Neural progenitor cell (in vitro differentiated cells): ENCODE measurements at places on chromosomes 4 and X. TPM values are rescaled to one million over a fixed set of nuclear protein-coding genes. Genes with fewer than 3 reads are reported as not detected.

DNA sequence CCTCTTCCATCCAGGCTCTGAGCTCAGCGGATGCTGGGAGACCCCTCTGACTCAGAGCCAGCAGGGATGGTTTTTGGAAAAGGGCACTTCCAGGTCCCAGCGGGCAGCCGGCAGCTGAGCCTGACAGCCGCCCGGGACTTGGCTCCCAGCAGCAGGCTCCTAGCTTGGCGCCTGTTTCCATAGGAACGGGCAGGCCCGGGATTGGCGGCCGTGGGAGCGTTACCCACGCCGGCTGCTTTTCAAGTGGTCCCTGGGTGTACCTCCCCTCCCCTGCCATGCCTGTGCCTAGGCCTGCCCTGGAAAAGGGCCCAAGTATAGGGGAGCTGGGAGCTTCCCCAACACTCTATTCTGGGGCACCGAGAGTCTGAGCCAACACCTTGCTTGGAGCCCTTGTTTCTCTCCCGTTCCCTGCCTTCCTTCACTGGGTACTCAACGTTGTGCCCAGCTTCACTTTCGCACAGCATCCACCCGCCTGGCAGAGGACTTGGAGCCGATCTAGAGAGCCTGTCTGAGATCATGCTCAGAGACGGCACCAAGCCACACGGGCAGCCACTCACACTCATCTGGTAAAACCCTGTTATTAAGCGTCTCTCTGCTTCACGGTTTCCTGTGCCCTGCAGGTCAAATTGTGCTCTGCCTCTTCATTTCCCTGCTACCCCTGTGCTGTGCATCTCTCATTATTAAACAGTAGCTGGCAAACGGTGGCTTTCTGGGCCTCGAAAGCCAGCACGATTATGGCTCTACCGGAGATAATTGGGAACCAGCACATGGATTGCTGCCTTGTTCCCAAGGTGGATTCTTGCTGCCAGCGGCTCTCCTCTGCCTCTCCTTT is 521.5 kb downstream of the BCOR start:
- no peaks in the 10 kb centered on the region for H3K27me3 ChIP-seq
- H3K4me3 ChIP-seq = no peak overlapping the region
- no peak overlapping the region for H3K27ac ChIP-seq
- H3K36me3 ChIP-seq = no peaks in the 10 kb centered on the region

GRCh38 chrX:43141885-43142284 is 363.9 kb upstream of the PPP1R2C start:
- H3K36me3 ChIP-seq = no peaks in the 10 kb centered on the region
- no peak overlapping the region for H3K4me3 ChIP-seq
- no peaks in the 10 kb centered on the region for H3K4me1 ChIP-seq
- H3K27me3 ChIP-seq = no peaks in the 10 kb centered on the region

DNA sequence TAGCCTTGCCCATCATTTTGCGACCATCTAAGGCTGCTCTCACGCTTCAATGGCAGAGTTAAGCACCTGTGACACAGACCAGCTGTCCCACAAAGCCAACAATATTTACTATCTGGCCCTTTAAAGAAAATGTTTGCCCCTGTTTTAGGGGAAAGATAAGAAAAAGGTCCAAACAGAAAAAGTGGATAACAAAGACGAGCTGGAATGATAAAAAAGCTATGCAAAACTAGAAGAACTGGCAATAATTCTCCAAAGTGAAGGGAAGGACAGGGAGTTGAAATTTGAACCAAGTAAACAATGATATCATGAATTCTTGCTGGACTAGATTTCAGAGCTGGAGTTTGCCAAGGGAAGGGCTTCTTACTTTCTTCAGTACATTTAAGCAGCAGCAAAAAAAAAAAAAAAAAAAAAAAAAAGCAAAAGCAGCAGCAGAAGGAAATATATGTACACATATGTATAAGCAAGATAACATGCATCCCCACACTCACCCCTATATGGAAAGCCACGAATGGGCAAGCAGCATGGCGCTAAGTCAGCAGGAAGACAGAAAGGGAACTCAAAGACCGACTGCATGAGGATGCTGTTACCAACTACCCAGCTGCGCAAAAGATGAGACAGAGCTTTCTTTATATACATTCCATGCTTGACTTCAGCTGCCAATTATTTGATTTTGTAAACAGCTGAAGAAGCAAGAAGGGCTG is 12.5 kb downstream of the TRAPPC2 start:
- H3K4me1 ChIP-seq = no peaks in the 10 kb centered on the region
- no peaks in the 10 kb centered on the region for H3K36me3 ChIP-seq
- no peak for DNase-seq
- H3K27ac ChIP-seq = no peak overlapping the region

- H3K27ac ChIP-seq = no peak overlapping the region
- DNase-seq = peak; percentile 82
- H3K4me3 ChIP-seq = no peak overlapping the region
- no peaks in the 10 kb centered on the region for H3K4me1 ChIP-seq
Measured at GRCh38 chr4:5979981-5980380, 38.2 kb downstream of the C4orf50 start.

DNA sequence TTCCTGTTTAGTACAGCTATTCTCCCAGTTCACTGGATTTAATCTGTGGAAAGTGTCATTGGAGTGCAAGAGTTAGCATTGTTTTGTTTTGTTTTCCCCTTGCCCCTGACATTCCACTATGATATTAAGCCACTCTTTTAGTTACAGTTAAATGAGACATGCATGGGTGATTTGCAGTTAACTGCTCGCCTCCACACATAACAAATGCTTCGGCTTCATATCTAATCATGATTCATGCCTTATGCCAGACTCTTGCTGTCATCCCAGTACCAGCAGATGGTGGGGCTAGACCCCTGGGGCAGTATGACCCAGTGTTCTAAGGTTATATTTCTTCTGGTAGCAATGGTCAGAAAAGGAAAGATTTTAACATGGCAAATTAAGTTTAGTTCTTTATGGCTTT is 80.1 kb downstream of the RAP1GDS1 start:
- no peak overlapping the region for H3K27ac ChIP-seq
- H3K4me1 ChIP-seq = no peaks in the 10 kb centered on the region
- DNase-seq = no peak
- no peaks in the 10 kb centered on the region for H3K27me3 ChIP-seq
- H3K36me3 ChIP-seq = peaks cover 5% of the 10 kb centered on the region

DNA sequence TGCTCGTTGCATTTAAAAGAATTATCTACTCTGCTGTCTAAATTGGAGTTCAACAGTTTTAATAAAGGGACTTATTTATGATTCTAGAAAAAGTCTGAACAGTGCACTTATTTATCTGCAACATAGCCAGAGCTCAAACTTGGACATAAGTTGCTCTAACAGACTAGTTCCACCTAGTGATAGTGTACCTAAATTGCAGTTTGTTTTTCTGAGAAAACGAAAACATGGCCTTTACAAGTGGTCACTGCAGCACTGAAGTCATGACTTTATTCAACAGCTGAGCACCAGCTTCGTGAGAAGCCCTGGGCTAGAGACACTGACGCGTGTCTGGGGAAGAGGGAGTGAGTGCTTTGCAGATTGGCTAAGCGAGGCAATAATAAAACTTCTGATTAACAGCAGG is 77.3 kb upstream of the IGSF1 start:
- no peaks in the 10 kb centered on the region for H3K36me3 ChIP-seq
- H3K4me3 ChIP-seq = no peak overlapping the region
- H3K27ac ChIP-seq = no peak overlapping the region

DNA sequence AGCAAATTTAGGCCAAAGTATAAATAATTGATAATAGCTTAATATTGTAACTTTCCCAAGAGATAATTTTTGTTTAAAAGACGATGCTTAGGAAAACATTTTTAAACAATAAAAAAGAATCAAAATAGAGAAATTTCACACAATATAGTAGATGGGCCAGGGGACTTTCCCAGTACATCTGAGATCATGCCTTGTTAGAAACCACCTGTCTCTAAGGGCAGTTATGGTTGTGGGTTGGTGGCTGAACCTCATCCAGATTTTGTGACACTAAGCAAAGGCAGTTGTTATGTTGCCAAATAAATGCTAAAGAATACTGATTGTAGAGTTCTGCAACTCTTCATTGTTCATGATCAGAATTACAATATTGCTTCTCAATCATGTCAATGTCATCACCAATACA is 270.6 kb downstream of the BANK1 start:
- no peak overlapping the region for H3K27ac ChIP-seq
- H3K36me3 ChIP-seq = no peaks in the 10 kb centered on the region
- H3K27me3 ChIP-seq = no peaks in the 10 kb centered on the region

DNA sequence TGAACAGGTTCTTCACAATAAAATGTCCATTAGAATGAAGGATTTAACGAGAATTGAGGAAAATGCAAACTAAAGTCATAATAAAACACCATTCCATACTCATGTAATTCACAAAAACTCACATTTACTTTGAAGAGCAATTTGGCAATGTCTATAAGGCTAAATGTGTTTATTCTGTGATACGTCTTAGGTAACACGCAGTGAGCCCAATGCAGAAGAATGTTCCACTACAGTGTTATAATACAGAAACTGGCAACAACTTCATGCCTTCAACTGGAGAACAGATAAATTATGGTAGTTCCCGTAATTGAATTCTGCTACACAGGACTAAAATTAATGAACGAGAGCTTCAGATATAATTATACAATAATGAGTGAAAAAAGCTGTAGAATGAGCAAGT is 17.4 kb downstream of the ADH5 start:
- H3K27ac ChIP-seq = no peak overlapping the region
- no peak for DNase-seq
- peaks cover 33% of the 10 kb centered on the region for H3K36me3 ChIP-seq
- no peaks in the 10 kb centered on the region for H3K27me3 ChIP-seq
- H3K4me3 ChIP-seq = no peak overlapping the region

GRCh38 chr4:111839141-111839540 is 306.1 kb upstream of the FAM241A start:
- no peaks in the 10 kb centered on the region for H3K27me3 ChIP-seq
- no peaks in the 10 kb centered on the region for H3K36me3 ChIP-seq
- peaks cover 11% of the 10 kb centered on the region for H3K4me1 ChIP-seq
- no peak overlapping the region for H3K4me3 ChIP-seq

DNA sequence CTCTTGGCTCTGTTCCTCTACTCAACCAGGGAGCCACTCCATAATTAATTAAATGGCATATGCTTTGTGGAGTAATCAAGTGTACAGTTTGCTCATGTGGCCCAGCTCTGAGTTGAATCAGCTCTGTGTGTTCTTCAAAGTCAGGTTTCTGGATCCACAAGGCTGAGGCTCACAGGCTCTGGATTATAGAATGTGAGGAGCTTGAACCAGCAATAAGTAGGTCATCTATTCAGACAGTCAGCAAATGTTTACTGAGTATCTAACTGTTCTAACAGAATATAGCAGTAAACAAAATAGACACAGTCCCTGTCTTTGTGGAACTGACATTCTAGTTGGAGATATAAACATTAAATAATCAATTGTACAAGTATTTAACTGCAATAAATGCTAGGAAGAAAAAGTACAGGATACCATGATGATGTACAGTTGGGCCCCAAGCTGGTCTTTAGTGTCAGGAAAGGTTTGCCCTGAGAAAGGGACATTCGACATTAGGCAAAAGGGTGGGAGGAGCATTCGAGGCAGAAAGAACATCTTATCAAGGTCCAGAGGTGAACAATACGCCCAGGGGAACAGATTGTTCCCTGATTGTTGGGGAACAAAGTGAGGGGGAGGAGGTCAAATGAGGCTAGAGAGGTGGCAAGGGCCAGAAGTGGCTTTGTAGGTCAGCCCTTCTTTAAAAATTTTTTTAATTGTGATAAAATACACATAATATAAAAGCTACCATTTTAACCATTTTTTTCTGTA is 20.5 kb upstream of the TSR2 start:
- no peak for DNase-seq
- peaks cover 5% of the 10 kb centered on the region for H3K4me1 ChIP-seq
- H3K27me3 ChIP-seq = no peaks in the 10 kb centered on the region
- H3K27ac ChIP-seq = no peak overlapping the region
- no peaks in the 10 kb centered on the region for H3K36me3 ChIP-seq

DNA sequence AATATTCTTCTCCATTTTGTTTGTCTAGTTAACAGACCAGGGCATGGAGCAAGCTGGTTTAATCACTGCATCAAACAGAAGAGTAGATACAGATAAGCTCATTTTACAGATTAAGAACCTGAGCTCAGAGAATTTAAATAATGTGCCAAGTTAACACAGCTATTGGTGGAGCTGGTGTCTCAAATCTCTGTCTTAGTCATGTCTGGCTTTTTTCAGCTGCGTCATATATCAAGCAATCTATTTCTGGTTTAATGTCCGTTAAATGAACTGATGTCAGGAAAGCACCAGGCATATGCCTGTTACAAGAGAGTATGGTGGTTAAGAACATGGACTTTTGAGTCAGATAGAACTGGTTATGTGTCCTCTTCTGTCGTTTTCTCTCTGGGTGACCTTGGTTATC is 79.8 kb upstream of the ADGRA3 start:
- no peak overlapping the region for H3K4me3 ChIP-seq
- no peaks in the 10 kb centered on the region for H3K4me1 ChIP-seq
- no peaks in the 10 kb centered on the region for H3K27me3 ChIP-seq
- no peak overlapping the region for H3K27ac ChIP-seq
- no peak for DNase-seq
- no peaks in the 10 kb centered on the region for H3K36me3 ChIP-seq

- H3K4me3 ChIP-seq = no peak overlapping the region
- DNase-seq = no peak
- H3K27ac ChIP-seq = no peak overlapping the region
- no peaks in the 10 kb centered on the region for H3K36me3 ChIP-seq
- H3K4me1 ChIP-seq = no peaks in the 10 kb centered on the region
- H3K27me3 ChIP-seq = no peaks in the 10 kb centered on the region
Measured at GRCh38 chr4:70632028-70632427, 3.5 kb downstream of the ENAM start.

GRCh38 chrX:154727418-154727817 is 23.5 kb downstream of the GAB3 start:
- no peaks in the 10 kb centered on the region for H3K4me1 ChIP-seq
- H3K27ac ChIP-seq = no peak overlapping the region
- H3K4me3 ChIP-seq = no peak overlapping the region
- no peaks in the 10 kb centered on the region for H3K27me3 ChIP-seq
- no peak for DNase-seq

DNA sequence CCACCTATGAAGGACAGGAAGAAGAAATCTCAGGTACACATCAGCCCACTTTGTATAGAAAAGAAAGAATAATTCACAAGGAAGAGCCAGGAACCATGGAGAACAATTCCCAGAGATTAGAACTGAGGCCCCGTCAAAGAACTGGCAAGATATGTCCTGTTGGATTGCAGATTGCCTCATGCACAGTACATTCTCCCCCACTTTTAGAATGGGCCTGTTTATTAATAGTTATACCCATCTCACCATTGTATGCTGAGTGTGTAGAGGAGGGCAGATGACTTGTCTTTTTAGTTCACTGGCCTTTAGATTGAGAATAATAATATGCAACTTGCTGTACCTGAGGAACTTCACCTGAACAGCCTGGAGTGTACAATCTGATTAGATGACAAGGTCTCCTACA is 315.6 kb upstream of the HAND2 start:
- no peaks in the 10 kb centered on the region for H3K4me1 ChIP-seq
- no peak overlapping the region for H3K4me3 ChIP-seq
- no peaks in the 10 kb centered on the region for H3K27me3 ChIP-seq
- no peak overlapping the region for H3K27ac ChIP-seq
- H3K36me3 ChIP-seq = no peaks in the 10 kb centered on the region
- DNase-seq = no peak

Gene DAPP1
- total RNA-seq = not detected in 2 replicates

Gene TDO2
- not detected in 2 replicates for total RNA-seq

Gene MND1
- total RNA-seq = 42.2 and 74.6 TPM in 2 replicates

Gene CCDC149
- total RNA-seq = 3.4 and 5.0 TPM in 2 replicates

Gene SYTL5
- 0.87 and 1.7 TPM in 2 replicates for total RNA-seq

Gene LYAR
- total RNA-seq = 22.1 and 49.0 TPM in 2 replicates

Gene CYBB
- total RNA-seq = 0.28 TPM in 1 of 2 replicates, not detected in the other
